ENCODE measurements at places on chromosomes 4 and X.

DNA sequence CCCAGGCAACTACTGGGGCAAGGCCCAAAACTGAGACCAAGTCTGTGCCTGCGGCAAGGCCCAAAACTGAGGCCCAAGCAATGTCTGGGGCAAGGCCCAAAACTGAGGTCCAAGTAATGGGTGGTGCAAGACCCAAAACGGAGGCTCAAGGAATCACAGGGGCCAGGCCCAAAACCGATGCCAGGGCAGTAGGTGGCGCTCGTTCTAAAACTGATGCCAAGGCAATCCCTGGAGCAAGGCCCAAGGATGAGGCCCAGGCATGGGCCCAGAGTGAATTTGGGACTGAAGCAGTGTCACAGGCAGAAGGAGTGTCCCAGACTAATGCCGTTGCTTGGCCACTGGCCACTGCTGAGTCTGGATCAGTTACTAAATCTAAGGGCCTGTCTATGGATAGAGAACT, 2.7 kb downstream of the GPRASP2 start:
- DNase-seq = no peak

GRCh38 chr4:98573791-98574190, 84.6 kb downstream of the TSPAN5 start:
- DNase-seq = no peak

DNA sequence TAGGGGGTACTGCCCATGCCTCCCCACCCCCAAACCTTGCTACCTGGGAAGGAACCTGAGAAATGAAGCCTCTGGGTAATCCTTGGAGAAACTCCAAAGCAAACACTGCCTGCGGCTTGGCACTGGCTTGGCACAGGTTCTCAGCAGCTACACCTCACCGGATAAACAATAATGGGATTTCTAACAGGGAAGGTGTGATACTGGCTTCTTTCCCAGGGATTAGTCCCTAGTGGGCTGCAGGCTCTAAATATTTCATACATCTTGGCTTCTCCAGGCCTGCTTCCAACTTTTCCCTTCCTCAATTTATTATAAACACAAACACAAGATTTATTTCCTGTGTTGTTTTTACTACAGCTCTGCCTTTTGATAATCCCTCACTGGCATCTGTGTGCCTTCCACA, 12.5 kb downstream of the SEC24D start:
- DNase-seq = peak; percentile 17

DNA sequence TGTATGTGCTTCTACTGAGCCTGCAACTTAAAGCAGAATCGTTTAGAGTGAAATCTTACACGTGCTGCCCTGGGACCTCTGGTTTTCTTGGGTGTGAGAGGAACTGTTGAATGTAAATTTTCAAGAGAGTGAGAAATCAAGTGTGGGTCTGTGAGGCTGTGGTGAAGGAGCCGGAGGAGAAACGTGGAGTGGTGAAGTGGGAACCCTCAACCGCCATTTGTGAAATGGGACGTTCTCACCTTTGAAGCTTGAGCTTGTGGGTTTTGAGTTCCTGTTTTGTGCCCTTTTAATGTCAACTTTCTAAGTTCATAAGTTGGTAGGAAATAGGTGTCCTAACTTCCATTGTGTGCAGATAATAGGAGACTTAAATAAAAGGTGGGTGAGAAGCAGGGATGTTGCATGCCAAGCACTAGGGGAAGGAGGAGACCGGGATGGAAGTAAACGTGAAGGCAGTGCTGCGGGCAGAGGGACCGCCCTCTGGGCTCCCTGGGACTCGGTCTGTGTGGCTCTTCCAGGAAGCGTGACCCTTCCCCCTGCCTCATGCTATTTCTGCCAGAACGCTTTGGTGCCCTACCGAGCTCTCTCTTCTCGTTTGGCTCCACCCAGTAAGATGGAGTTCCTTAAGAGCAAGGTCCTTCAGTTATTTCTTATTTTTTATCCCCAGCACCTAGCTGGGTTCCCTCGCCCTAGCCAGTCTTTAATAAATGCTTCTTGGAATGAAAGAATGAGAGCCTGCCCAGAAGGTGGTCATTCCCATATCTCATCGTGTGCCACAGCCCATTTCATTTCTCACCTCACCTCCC, 56.0 kb downstream of the TMEM131L start:
- DNase-seq = no peak

GRCh38 chrX:130086447-130087206, 23.7 kb downstream of the ELF4 start:
- no peak for DNase-seq

GRCh38 chr4:138671606-138672084, 343.9 kb upstream of the NOCT start:
- no peak for DNase-seq

DNA sequence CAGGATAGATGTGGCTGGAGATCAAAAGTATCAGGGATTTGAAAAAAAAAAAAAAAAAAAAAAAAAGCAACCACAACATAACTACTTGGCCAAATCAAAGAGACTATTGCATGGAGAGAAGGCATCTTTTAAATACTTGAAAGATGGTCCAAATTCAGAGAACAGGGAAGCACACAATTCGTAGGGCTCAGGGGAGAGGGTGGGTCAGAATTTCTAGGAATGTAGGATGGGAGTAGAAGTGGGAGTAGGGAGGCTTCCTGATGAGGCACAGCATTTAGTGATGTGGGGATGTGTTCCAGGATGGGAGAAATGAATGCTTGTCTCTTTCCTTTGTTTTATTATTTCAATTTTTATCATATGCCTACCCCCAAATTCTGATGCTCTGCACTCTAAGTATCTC, 36.3 kb downstream of the RTL3 start:
- no peak for DNase-seq

DNA sequence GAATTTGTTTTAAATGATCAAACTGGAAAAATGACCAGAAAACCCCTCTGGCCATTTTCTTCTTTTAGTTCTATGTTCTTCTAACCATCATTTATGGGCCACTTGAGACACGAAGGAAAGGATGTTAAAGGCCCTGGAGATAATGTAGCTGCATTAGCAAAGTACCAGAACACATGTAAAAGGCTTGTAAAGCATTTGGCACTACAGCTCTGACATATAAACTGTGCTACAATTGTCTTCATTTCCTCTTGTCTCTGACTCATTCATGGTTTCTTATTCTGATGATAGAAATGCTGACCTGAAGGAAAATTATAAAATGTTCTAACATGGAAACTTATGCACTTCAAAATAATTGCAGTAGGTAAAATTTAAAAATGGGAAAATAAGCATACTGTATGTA, 388.7 kb downstream of the FAT4 start:
- no peak for DNase-seq

- no peak for DNase-seq
These were observed 682.4 kb upstream of the PABPC4L start for GRCh38 chr4:134883831-134884449.

DNA sequence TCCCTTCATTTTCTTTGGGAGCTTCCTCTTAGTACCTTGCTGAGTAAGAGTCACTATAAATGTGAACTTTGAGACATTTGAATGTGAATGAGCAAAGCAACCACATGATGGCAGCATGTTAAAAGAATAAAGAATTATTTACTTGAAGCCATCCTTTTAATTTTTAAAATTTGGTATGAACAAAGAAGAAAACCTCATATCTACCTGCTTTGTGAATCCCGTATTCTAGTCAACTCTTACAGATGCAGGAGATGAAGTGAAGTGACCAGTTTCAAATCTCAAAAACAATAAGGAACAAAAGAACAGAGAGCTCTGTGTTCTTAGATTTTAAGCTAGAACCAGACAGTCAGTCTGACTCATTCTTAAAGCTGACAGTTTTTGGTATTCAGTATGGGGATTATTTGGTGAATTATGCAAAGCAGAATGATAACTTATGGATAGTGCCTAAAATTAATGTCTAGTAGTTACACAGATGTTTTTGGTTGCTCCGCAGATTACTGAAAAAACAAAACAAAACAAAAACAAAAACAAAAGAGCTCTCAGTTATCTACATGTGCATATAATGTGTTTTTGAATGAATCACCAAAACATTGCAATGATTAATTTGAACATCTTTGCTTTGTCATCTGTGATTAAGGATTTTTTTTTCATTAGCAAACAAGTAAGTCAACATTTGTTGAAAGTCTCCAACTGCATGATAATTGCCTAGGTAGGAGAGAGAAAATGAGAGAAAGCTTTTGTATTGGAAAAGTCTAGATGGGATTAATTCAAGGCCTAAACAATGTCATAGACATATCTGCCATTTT, 48.2 kb upstream of the H2AZ1 start:
- peak; percentile 84 for DNase-seq

GRCh38 chr4:129415004-129415403, 319.1 kb downstream of the C4orf33 start:
- DNase-seq = no peak

DNA sequence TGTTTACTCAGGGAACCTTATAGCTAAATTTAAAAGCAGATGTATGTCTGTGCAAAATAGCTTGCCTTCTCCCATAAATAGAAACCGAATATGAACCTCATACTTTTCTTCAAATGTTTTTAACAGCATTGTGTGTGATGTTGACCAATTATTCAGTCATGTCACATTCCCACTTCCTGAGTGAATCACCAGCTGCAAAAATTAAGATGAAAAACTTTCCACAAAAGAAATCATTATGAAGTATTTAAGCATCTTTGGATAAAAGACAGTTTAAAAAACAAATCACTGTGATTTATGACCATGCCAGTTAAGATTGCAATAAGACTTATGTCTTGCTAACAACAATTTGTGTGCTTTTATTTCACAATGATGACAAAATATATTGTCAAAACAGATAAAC, 220.1 kb downstream of the PDGFC start:
- DNase-seq = no peak

- no peak for DNase-seq
These were observed 4.2 kb upstream of the TMEM154 start for GRCh38 chr4:152684007-152684406.

DNA sequence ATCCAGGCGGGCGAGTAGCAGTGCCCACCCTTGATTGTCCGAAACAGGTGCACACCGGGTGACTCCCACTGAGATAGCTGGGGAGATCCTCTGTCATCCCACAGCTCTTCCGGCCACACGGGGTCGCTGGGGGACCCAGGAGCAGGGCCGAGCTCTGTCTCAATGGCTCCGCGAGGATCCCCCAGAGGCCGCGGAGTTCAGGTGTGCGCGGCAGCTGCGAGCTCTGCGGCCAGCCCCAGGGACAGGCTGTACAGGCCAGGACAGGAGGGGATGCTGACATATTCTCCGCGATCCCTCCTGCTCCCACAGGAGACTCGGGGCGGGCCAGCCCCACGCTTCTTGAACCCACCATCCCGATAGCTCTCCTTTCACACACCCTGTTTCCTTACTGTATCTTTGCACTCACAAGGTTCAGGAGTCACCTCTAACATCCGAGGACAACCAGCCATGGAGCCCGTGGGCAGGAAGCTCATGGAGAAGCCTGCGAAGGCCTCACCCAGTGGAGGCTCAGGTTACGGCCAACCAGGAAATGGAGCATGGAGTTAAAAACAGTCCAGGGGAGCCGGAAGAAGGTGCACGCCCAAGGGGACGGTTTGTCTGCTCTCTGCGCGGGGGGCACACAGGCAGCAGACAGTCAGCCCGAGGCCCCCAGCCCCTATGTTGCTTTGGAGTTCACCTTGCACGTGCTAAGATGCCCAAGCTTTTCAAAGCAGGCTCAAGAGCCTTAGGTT, 77.9 kb upstream of the AMELX start:
- no peak for DNase-seq

DNA sequence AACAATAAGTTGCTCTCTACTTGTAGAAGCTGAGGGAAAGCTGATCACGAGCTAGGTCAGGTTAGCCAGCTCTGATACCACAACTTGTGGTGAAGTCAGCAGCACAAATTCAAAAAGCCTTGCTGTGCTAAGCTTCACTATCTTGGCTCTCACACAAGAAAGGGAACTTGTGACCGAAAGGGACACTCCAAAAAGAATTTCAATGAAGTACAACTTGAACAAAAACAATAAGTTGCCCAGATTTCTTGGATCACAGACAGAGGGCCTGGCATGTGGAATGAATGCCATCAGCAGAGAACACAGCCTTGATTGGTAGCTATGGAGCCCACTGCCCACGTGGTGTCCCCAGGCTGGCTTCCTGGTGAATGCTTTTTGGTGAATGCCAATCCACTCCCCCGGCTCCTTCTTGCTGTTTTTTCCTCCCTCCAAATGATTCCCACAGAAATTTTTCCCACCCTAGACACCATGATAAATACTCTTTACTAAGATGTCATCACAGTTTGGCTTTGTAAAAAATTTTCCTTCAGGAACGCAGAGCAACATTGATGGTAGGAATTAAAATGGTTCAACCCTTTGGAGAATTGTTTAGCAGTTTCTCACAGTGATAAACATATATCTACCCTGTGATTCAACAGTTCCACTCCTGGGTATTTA, 82.6 kb downstream of the ANXA3 start:
- DNase-seq = peak; percentile 90

DNA sequence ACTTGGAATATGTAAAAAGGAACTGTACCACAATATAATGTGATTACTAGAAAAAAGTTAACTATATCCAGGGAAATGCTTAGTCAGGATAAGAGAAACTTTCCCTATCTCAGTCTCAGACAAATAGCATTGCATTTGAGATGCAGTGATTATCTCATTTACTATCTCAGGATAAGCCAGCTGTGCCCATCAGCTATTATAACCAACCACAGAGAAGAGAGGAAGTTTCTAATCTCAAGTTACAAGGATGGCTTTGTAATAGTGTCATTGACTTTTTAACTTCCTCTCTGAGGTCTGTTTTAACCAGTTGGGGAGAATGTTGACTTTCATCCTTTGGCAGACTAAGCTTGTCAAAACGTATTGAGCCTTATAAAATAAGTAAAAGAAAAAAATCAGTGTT, 56.5 kb downstream of the SNX25 start:
- DNase-seq = no peak

- DNase-seq = no peak
These were observed 1.9 kb downstream of the ANK2 start for GRCh38 chr4:113051361-113051760.

GRCh38 chr4:105483840-105484239, 10.0 kb upstream of the PPA2 start:
- no peak for DNase-seq

- no peak for DNase-seq
These were observed 1064.4 kb downstream of the PCDH7 start for GRCh38 chr4:31784558-31784957.

GRCh38 chr4:37540486-37540885, 145.7 kb downstream of the RELL1 start:
- peak; percentile 41 for DNase-seq

DNA sequence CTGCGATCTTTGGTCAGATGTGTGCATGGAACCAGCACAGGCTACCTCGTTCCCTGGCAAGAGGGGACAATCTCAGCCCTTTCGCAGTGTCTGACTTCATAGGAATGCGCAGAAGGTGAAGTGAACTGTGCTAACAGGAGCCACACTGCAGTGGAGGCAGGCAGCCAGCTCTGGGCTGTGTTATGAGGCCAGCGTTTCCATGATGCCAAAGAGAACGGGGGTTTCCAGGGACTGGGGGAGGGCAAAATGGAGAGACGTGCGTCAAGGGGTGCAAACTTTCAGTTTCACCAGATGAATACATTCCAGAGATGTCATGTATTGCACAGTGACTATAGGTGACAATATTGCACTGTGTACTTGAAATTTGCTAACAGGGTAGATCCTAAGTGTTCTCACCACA, 30.4 kb downstream of the CLDN34 start:
- no peak for DNase-seq

DNA sequence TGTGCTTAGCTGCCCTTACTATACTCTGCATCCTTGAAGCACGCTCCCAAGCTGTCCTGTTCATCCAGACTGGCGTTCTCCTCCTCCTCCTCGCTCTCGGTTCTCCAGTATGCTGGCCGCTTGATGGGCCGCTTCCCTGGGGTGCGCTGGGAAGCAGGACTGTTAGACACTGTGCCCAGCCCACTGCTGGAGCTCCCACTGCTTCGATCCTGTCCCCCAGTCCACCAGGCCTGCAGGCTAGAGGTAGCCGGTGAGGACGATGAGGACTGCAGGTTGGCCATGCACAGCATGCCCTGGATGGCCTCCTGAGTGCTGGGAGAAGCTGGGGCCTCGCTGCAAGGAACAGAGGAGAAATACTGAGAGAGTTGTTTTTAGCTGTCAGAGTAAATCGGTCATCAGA, 59.4 kb downstream of the PHF8 start:
- no peak for DNase-seq

Measured in brain (organoid and tissue), 16 donors.